A549 treated with dexamethasone at 1 μM for 4 hours (cell line): ENCODE measurements at places on chromosomes 1 and 21. TPM values are rescaled to one million over a fixed set of nuclear protein-coding genes. Genes with fewer than 3 reads are reported as not detected.

SPATA6 gene
- total RNA-seq = 1.1 to 2.5 TPM (median 2.1 TPM) in 5 replicates

DEPDC1 gene
- 11.9 to 17.0 TPM (median 15.0 TPM) in 5 replicates for total RNA-seq

CD101 gene
- total RNA-seq = 0.14 to 0.58 TPM (median 0.49 TPM) in 5 replicates

MRPS15 gene
- total RNA-seq = 72.5 to 89.0 TPM (median 83.1 TPM) in 5 replicates

ESRRG gene
- total RNA-seq = not detected in 5 replicates

AMPD1 gene
- total RNA-seq = 0.14 TPM in 1 of 5 replicates, not detected in the others

PAX7 gene
- 0.47 to 1.0 TPM (median 0.89 TPM) in 5 replicates for total RNA-seq

HHIPL2 gene
- 9.2 to 12.0 TPM (median 10.2 TPM) in 5 replicates for total RNA-seq

AADACL4 gene
- total RNA-seq = not detected in 5 replicates

TAGLN2 gene
- 973 to 1,007 TPM (median 994 TPM) in 5 replicates for total RNA-seq

RNU1-2 gene
- 10.6 TPM in 1 of 5 replicates, not detected in the others for total RNA-seq

IPO13 gene
- total RNA-seq = 10.0 to 18.1 TPM (median 15.8 TPM) in 5 replicates

SLC9C2 gene
- total RNA-seq = not detected in 5 replicates

RSPH1 gene
- total RNA-seq = 0.46 to 1.0 TPM (median 0.61 TPM) in 5 replicates

IRF6 gene
- 0.13 to 0.29 TPM (median 0.21 TPM) in 5 replicates for total RNA-seq

GPR25 gene
- total RNA-seq = not detected in 5 replicates

FABP3 gene
- total RNA-seq = not detected in 5 replicates

SPRR1B gene
- not detected in 5 replicates for total RNA-seq

RIMKLA gene
- total RNA-seq = 0.25 to 0.98 TPM (median 0.47 TPM) in 5 replicates

FAM78B gene
- 0.12 to 0.50 TPM (median 0.40 TPM) in 5 replicates for total RNA-seq

PEAR1 gene
- total RNA-seq = 5.0 to 9.3 TPM (median 6.5 TPM) in 5 replicates

CBS gene
- 8.8 to 13.7 TPM (median 12.7 TPM) in 5 replicates for total RNA-seq

MARK1 gene
- total RNA-seq = 0.06 to 0.14 TPM (median 0.09 TPM) in 5 replicates

RPRD2 gene
- total RNA-seq = 11.3 to 18.1 TPM (median 16.4 TPM) in 5 replicates

NBPF3 gene
- total RNA-seq = 6.0 to 7.7 TPM (median 6.9 TPM) in 5 replicates

UBL4B gene
- total RNA-seq = not detected in 5 replicates

CFAP45 gene
- total RNA-seq = 0.53 to 0.80 TPM (median 0.75 TPM) in 5 replicates

TDRD5 gene
- 0.04 to 0.07 TPM (median 0.05 TPM) in 4 of 5 replicates, not detected in the other for total RNA-seq

ATXN7L2 gene
- total RNA-seq = 1.4 to 2.4 TPM (median 2.1 TPM) in 5 replicates

CTSE gene
- 0.03 to 0.06 TPM (median 0.04 TPM) in 4 of 5 replicates, not detected in the other for total RNA-seq

KCNE1 gene
- 0.04 to 0.12 TPM (median 0.07 TPM) in 3 of 5 replicates, not detected in the others for total RNA-seq

SHE gene
- 0.10 to 0.19 TPM (median 0.17 TPM) in 5 replicates for total RNA-seq

C1QTNF12 gene
- 0.70 to 2.4 TPM (median 1.5 TPM) in 5 replicates for total RNA-seq

INAVA gene
- 37.8 to 52.6 TPM (median 46.6 TPM) in 5 replicates for total RNA-seq

CD160 gene
- total RNA-seq = not detected in 5 replicates

OLIG2 gene
- total RNA-seq = 0.02 TPM in 1 of 5 replicates, not detected in the others

ADAMTS5 gene
- not detected in 5 replicates for total RNA-seq

PCAT6 gene
- 2.3 to 4.8 TPM (median 4.2 TPM) in 5 replicates for total RNA-seq

CLCNKB gene
- total RNA-seq = 0.06 to 0.14 TPM (median 0.11 TPM) in 5 replicates

CELA3A gene
- not detected in 5 replicates for total RNA-seq

DNM3 gene
- total RNA-seq = 0.52 to 0.75 TPM (median 0.58 TPM) in 5 replicates
